ENCODE measurements at places on chromosomes 13 and 19.

- DNase-seq: no peak
Observed at GRCh38 chr19:56301155-56301554, 13.5 kb downstream of the ZSCAN5A start.

GRCh38 chr13:36549126-36549702 lies 116.9 kb downstream of the CCNA1 start:
- DNase-seq: no peak

- no peak for DNase-seq
Observed at GRCh38 chr19:873561-874041, 14.1 kb downstream of the CFD start.

DNA sequence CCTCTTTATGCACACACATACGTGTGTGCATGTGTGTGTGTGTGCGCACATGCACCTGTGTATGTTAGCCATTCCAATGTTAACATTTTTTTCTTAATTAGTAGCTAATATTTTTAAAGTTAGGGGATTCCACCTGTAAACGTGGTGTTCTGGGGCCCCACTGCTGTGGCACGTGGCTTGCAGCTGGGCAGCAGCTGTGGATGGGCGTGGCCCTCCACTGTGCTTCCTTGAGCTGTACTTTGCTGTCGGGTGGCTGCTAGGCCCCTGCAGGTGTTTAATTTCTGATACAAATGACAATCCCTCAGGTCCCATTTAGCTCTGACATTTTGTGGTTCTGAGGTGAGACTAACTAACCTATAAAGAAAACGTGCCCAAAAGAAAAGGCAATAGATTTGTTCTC lies 58.9 kb upstream of the GJB6 start:
- no peak for DNase-seq

DNA sequence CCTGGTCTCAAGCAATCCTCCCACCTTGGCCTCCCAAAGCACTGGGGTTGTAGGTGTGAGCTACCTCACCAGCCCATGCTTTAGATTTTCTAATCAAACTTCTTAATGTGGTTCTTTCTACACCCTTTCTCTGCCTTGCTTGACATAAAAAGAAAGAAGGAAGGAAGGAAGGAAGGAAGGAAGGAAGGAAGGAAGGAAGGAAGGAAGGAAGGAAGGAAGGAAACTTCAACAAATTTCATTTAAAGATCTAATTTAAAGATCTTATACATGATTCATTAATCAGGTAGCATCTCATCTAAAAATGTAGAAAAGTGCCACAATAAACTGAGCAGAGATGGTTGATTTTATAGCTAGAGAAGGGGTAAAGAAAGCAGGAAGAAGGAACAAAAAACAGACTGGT lies 215.0 kb downstream of the DIAPH3 start:
- no peak for DNase-seq

DNA sequence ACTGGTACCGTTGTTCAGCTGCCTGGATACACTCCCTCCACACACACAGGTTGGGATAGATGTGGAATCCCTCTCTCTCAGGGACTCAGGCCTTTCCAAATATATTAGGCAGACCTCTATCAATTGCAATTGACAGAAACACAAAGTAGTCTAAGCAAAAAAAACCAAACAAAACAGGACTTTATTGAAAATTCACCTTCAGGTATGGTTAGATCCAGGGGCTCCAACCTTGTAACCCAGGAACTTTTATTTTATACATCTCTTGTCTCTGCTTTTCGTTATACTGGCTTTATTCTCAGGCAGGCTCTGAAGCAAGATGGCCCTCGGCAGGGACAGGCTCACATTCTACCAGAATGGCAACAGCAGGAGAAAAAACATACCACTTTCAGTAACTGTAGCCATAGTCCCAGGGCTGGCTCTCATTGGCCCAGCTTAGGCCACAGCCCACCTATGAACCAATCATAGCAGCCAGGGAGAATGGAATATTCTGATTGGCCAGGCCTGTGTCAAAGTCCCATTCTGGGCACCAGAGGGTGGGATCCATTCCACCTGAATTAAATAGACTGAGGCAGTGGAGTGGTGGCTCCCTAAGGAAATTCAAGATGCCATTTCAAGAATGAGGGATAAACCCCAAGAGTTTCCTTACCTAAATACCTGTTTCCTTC lies 13.1 kb upstream of the CEACAM19 start:
- DNase-seq: peak; percentile 22

GRCh38 chr13:26469602-26470001 lies 87.9 kb upstream of the WASF3 start:
- DNase-seq: no peak

- no peak for DNase-seq
Observed at GRCh38 chr13:25280396-25280795, 6.9 kb downstream of the MTMR6 start.

DNA sequence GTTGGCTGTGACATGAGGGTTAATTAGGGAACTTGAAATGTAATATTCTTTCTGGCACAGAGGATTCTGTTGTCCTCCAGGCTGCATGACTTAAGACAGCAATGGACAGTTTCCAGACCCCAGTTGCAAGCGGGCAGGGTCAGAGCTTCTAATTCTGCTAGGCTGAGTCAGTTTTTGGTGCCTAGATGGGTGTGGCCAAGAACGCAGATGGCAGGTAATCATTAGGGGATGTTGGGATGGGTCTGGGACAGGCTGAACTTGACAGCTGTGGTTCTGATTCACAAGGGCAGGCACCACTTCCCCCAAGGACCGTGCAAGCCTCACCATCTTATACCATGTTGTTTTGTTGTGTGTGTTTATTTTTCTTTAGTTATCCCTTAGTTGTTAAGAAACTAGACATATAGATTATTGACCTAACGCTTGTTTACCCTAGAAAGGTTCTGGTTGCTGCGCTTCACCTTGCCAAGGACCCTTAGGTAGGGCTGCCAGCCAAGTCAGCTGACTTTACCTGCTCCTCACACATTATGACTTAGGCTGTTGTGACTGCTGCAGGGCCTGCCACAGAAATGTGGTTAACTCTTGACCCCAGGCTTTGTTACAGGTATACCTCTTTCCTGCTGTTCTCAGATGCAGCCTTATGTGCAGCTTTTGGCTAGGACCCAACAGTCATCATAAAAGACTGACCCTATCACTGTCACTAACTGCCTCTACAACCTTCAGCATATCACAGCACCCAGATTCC lies 117.7 kb upstream of the KLF12 start:
- no peak for DNase-seq

GRCh38 chr13:39186205-39186875 lies 148.1 kb downstream of the NHLRC3 start:
- no peak for DNase-seq

DNA sequence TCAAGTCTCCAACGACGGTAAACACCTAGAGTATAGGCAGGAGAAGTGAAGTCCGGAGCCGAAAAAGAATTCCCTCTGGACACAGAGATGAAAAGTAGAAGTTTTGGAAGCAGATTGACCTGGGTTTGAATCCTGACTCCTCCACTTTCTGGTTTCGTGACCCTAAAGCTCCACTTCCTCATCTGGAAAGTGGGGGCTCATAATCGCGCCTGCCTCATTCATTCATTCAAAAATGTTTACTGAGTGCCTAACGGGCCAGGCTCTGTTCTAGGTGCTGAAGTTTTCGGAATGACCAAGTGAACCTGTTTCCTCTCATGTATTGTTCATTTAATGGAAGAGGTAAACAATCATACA lies 7.1 kb upstream of the EML2 start:
- peak; percentile 40 for DNase-seq

GRCh38 chr13:109207622-109208021 lies 578.2 kb downstream of the MYO16 start:
- no peak for DNase-seq

- peak; percentile 90 for DNase-seq
Observed at GRCh38 chr19:11151181-11151580, 4.4 kb downstream of the SPC24 start.

- no peak for DNase-seq
Observed at GRCh38 chr13:65787082-65787481, 1443.1 kb downstream of the PCDH9 start.

DNA sequence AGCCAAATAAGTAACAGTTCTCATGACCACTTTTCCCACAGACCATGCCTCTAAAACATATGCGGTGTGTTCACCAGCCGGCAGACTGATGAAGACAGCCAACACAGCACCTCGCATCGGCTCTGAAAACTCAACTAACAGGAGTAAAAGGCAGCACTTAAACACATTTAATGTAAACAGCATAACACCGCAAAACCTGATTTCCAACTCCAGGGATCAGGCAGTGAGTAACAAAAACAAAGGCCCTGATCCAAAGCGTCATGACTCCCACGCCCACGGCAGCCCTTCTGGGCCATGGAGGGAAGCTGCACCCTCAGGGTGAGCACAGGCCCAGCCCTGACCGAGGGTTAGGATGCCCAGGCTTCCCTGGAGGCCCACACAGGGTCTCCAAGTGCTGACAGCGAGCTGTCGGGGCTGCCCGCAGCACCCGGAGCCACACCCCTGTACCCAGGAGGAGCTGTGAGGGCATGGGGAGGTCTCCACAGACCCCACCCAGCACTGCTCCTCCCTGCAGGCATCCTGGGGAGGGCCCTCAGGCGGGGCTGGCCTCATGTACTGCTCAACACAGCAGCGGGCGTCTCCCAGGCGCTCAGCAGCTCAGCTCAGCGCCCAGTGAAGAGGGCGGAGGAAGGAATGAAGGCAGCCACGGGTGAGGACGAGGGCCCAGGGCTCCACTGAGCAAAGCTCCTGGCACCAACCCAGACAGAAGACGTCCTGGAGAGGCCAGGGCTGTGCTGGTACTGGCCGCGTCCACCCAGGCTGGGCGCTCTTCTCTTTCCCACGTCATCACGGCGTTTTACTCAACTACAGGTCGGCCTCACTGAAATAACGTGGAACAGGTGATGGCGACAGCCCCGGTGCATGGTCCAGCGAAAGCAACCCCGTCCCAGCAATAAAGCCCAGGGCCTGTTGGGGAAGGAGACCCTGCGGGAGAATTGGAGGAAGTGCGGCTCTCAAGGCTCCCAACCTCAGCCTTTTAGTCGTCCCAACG lies 53.7 kb downstream of the RASA3 start:
- DNase-seq: peak; percentile 82

DNA sequence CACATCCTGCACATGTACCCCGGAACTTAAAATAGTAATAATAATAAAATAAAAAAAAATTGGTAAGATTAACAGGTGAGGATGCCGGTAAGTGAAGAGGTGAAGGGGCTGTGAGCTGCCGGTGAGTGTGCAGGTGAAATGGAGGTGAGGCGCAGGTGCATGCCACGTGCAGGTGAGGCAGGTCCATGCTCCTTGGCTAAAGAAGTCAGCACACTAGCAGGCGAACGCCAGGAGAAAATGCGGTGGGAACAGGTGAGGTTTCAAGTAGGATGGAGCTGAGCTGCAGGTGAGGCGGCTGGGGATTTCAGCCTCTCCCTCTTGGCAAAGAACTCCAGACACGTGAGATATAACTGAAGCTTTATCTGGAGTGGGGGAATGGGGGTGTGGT lies 7.5 kb upstream of the TNFSF14 start:
- DNase-seq: no peak

DNA sequence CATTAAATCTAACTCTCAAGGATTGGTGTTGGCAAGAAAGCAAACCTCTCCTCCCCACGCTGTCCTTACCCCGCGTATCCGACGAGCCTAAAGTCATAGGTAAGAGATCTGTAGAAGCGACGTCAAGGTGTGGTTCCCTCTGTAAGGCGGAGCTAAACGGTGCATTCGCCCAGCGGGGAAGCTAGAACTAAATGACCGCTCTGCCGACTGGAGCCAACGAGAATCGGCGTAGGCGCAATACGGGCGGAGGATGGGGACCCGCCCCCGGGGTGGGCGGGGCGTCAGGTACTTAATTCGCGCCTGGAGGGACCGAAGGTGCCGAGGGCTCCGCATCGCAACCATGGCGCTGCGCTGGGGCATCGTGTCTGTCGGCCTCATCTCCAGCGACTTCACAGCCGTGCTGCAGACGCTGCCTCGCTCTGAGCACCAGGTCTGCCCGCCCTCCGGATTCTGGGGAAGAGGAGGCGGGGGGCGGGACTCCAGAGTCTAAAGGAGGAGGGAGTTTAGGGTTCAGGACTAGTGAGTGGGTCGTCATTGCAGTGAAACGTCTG lies at the start of gene DHDH:
Gene DHDH, plus strand, starts transcription at position 318 of the 551 bp plus-strand sequence. Its CDS starts 23 bp downstream, at position 341.
- DNase-seq: peak; percentile 45

- DNase-seq: peak; percentile 26
Observed at GRCh38 chr13:91078093-91078679, 269.3 kb upstream of the MIR17HG start.

GRCh38 chr13:111468037-111468959 lies 147.9 kb downstream of the TEX29 start:
- no peak for DNase-seq

- peak; percentile 88 for DNase-seq
Observed at GRCh38 chr13:41588899-41589298, 131.5 kb downstream of the RGCC start.

DNA sequence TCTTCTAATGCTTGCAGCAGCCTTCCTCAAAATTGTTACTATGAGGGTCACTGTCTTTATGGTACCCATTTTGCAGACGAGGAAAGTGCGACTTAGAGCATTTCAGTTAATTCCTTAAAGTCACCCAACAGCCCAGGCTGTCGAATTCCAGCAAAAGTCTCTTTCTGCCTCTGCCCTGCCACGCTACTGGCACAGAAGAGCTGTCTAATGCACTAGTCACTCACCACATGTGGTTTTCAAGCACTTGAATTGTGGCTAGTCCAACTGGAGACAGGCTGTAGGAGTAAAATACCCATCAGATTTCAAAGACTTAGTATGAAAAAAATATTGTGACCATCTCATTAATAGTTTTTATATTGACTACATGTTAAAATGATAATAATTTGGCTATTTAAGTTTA lies 1.7 kb downstream of the FPR1 start:
- peak; percentile 62 for DNase-seq

DNA sequence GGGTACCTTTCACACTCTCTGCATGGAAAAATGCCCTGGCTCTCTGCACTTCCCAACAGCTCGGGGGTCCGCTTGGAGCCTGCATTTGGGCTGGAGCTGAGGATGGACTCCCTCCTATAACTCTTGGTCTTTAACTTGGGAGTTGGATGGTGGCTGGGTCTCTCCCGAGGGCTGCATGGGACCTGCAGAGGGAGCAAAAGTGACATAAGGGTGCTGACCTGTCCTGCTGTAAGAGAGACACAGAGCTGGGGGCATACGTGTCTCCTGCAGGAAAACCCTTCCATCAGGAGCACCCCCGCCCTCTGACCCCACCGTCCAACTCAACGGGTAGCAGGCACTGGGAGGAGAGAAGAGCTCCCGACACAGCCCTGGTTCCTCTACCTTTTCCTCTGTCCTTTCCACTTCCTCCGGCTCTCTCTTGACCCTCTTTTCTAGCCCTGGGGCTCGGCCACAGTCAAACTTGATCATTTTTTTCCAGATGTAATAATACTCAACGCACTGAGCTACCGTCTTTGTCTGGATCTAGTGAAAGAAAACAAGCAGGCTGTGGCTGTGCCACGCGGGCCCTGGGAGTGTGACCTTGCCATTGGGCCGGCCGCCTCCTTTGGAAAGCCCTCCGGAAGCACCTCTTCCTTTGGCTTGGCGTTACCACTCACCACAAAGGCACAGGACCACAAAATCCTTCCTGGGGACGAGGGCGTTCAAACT lies 6.8 kb upstream of the NAPA start:
- DNase-seq: no peak

DNA sequence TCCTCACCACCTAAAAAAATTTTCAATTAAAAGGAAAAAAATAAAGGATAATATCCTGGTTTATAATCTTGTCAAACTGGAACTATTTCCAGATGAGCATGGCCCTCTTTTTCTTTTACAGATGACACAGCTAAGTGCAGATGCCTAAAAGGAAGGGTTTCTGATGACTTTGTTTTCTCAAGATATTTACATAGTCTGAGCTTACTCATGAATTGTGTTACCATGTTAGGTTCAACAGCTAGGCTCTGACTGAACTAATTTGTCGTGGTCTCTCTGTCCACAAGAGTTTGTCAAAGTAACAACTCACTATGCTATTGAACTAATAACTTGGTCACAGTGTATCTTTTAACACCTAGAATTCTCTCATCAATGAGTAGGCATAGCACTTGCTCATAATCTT lies 780.8 kb downstream of the GPC5 start:
- DNase-seq: no peak

- DNase-seq: peak; percentile 77
Observed at GRCh38 chr13:27375686-27376326, 48.6 kb upstream of the GTF3A start.

Measured in choroid plexus epithelial cell (primary cell).